ENCODE measurements at places on chromosomes 12 and 14.

DNA sequence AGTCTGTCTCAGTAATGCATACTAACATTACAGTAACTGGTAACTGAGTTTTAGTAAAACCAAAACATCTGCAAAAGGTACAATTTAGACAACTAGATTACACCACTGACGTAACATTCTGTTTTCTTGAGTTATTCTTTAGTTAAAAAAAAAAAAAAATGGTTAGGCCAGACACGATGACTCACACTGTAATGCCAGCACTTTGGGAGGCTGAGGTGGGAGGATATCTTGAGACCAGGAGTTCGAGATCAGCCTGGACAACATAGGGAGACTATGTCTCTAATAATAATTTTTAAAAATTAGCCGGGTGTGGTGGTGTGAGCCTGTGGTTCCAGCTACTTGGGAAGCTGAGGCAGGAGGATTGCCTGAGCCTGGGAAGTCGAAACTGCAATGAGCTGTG lies 34.1 kb downstream of the AP5M1 start:
- DNase-seq: no peak

DNA sequence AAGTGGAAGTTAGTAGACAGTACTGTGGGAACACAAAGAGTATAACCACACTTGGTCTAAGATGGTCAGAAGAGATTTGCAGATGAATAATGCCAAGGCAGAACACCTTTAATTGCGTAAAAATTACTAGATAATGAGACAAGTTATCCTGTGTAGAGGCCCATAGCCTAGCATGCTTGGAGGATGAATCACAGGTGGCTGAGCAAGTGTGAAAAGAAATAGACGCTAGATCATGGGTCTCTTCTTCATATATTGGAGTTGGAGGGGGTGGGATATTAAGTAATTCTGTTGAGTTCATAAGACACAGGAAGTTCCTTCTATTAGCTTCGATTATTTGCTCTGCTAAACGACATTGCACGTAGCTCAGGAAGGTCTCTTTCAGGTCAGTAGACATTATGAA lies 454.3 kb upstream of the LMO3 start:
- no peak for DNase-seq

DNA sequence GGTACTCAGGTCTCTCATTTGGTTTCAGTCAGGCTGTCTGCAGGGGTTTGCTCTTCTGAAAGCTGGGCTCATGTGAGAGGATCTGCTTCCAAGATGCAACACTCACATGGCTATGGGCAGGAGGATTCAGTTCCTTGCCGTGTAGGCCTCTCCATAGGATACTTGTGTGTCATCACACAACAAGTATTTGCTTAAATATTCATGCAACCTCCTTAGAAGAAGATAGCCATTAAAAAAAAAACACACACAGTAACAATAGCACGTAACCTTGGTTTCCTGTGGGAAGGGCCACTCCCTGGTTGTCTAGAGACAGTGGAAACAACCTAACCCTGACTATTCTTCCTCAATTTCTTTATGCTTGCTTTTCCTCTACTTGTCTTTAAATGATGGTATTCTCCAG lies 31.8 kb upstream of the CLEC4E start:
- peak; percentile 74 for DNase-seq

DNA sequence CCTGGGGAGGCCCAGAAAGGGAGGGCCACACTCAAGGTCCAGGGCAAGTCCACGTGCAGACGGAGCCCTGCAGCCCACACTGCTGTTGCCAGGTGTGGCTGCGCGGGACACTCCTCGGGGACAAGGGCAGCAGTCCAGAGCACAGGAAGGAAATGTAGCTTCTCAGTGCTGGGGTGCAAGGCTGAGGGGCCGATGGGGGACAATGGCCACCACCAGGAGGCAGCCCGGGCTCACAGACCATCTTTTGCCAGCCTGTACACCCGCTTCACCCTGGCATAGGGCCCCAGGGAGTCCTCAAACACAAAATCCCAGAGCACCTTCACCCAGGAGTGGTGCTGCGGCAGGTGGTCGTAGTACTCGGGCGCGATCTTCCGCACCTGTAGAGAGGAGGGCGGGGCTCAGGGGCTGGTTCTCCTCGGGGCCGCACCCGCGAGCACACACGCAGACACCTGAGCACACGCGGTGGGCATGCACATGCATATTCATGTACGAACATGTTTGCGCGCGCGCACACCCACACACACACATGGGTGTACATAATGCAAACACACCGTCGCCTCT lies 12.8 kb downstream of the DEGS2 start:
- no peak for DNase-seq

GRCh38 chr12:106138357-106138632 lies 459 bp downstream of the NUAK1 start:
- no peak for DNase-seq

GRCh38 chr12:65510584-65511050 lies 232.1 kb downstream of the MSRB3 start:
- no peak for DNase-seq

DNA sequence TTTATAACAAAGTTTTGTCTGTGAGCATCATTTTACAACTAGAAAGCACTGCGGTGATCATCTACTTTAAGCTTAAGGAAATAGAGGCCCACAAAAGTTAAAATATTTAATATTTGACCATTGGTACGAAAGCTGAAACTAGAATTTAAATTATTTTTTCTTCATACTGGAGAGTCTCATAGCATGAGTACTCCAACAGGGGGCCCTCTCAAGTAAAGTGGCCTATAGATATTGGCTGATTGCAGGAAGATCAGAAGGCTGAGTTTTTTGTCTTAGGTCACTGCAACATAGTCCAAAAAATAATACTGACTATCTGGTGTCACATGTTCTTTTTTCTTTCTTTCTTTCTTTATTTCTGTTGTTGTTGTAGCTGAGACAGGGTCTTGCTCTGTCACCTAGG lies 75.3 kb upstream of the ZDHHC17 start:
- DNase-seq: no peak

DNA sequence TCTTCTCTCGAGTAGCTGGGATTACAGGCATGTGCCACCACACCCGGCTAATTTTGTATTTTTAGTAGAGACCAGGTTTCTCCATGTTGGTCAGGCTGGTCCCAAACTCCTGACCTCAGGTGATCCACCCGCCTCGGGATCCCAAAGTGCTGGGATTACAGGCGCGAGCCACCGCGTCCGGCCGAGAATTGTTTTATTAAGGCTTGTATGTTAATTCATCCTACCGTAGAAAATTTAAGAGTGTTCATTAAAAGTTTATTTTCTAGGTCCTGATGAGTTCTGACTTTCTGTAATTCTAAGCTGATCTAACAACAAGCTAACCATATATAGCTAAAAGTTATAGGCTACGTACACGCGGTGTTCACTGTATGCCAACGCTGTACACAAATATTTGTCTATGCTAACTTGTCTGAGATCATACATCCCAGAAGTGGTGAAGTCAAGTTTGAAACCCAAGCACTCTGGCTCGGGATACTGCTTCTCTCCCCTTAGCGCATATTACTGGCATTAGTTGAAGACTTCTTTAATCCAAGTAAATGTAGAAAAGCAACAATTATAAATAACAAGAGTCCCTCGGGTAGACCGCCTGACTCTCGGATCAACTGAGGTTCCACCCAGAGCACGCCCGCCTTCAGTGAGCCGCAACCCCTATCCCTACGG lies 570 bp upstream of the MRPS35 start:
- peak; percentile 14 for DNase-seq

GRCh38 chr12:109444259-109444658 lies 32.8 kb downstream of the KCTD10 start:
- no peak for DNase-seq

GRCh38 chr14:90569606-90570387 lies 173.0 kb downstream of the CALM1 start:
- DNase-seq: no peak

DNA sequence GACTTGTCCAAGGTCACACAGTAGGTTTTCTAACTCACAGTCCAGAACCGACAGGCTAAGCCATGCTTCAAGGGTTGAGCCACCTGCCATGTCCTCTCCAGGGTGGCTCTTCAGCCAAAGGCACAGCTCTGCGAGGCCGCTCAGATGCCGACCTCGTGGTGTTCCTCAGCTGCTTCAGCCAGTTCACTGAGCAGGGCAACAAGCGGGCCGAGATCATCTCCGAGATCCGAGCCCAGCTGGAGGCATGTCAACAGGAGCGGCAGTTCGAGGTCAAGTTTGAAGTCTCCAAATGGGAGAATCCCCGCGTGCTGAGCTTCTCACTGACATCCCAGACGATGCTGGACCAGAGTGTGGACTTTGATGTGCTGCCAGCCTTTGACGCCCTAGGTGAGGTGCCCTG lies 12.7 kb upstream of the OAS2 start:
- no peak for DNase-seq

GRCh38 chr14:61064210-61064609 lies 83.2 kb downstream of the SLC38A6 start:
- DNase-seq: no peak

DNA sequence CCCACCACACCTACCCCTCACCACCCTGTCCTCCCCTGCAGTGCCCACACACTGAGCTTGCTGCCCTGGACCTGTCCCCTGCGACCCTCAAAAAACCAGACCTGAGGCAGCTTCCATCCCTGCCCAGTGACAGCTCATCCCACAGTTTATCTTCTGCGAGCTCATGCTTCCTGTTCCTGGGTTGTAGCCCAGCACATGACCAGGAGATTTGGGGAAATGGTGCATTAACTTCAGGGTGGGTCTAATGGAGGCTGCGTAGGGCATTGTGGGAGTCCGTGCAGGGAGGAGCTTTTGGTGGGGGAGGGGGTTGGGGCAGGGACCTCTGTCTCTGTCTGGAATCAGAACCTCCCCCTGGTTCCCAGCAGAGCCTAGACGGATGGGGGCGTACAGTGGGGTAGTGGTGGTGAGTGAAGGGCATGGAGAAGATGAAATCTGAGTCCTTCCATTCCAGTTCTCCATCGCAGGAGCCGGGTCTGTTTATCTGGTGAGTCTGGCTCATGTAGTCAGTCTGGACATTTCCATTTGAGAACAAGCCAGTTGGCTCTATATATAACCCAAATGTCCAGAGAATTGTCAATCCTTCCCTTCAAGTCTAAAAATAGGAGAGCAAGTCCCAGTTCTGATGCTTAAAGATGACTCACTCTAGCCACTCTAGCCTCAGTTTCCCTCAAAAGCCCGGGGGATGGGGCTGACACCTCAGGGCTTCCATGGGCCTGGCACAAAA lies 270.9 kb downstream of the CACNA1C start:
- peak; percentile 78 for DNase-seq

GRCh38 chr12:76946446-76946845 lies 67.6 kb upstream of the CSRP2 start:
- no peak for DNase-seq

DNA sequence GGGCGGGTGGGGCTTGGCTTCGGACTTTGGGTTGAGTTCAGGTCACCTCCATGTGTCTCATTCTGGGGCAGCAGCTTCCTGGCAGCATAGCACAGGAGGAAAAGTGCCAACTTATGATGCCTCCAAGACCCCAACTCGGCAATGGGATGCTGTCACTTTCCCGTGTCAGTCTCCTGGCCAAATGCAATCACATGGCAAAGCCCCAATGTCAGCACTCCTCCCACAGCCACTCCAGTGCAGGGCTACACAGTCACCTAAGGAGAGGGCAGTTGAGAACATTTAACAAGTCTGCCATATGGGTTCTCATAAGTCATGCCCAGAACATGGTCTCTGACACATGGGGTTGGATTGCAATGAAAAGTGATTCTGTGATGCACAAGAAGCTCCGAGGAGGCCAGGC lies 26.7 kb downstream of the ELK3 start:
- DNase-seq: no peak

DNA sequence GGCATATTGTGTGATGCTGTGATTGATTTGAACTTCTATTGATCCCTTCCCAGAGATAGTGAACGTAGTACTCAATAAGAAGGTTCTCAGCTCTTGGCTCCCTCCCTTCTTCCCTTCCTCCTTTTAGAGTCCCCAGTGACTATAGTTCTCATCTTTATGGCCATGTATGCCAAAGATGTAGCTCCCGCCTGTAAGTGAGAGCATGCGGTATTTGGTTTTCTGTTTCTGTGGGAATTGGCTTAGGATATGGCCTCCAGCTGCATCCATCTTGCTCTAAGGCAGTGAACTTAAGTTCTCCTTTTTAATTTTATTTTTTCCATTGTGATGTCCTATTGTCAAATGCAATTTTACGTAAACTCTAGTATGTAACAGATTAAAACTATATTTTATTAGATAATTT lies 109.5 kb downstream of the AEBP2 start:
- no peak for DNase-seq

- DNase-seq: no peak
These were observed 112.9 kb downstream of the TMEM132D start for GRCh38 chr12:129790930-129791329.
